GM12864 (cell line): ENCODE measurements at places on chromosomes 16 and 17.
A peak's percentile ranks its signal among the peaks of the same experiment; 100 is the strongest.

GRCh38 chr16:67593288-67593687, 31.0 kb downstream of the CTCF start:
- no peak for DNase-seq

- no peak for DNase-seq
These were observed 6.0 kb downstream of the MTSS2 start for GRCh38 chr16:70679671-70680494.

GRCh38 chr17:5422505-5422904, 2.5 kb downstream of the RPAIN start:
- no peak for DNase-seq

DNA sequence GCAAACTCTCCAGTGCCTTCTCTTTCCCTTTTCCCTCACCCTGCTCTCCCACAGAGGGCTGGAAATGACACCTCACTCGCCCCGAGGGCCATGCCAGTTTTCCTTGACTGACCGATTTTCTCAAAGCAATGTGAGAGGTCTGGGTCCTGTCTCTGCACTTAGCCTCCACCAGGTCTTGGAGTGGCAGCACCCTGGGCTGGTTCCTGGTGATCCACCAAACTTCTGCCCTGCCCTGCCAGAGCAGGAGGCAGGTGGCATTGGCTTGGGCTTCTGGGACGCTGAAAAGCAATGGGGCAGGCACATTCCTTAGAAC, 97.5 kb downstream of the RAB11FIP4 start:
- DNase-seq, result no peak

GRCh38 chr16:4685776-4686496, 7.4 kb upstream of the NUDT16L1 start:
- DNase-seq, result no peak

DNA sequence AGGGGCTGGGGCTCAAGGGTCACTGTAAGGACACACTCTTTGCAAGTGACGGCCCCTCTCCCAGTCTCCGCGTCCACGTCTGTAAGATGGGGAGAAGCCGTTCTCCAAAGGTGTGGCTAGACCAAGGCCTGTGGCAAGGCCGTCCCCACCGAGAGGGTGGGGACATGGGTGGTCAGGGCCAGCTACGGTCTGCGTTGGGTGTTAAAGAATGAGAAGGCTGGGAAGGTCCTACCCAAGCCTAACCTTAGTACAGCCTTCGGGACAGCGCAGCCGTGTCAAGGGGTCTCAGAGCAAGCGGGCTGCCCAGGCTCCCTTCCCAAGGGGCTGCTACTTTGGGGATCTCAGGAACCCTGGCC, 1.9 kb downstream of the C1QTNF8 start:
- no peak for DNase-seq

DNA sequence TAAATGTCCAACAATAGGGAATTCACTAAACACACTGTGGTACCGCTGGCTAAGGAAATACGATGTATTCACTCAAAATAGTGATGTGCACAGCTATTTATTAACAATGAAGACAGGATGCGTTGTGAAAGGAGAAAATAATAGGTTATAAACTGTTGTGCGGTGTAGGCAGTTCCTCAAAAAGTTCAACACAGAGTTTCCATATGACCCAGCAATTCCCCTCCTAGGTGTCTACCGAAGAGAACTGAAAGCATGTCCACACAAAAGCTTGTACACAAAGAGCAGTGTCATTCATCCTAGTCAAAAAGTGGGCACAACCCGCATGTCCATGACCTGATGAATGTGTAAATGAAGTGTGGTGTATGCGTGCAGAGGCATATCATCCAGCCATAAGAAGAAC, 1.2 kb upstream of the CES1 start:
- DNase-seq, result peak; percentile 10

DNA sequence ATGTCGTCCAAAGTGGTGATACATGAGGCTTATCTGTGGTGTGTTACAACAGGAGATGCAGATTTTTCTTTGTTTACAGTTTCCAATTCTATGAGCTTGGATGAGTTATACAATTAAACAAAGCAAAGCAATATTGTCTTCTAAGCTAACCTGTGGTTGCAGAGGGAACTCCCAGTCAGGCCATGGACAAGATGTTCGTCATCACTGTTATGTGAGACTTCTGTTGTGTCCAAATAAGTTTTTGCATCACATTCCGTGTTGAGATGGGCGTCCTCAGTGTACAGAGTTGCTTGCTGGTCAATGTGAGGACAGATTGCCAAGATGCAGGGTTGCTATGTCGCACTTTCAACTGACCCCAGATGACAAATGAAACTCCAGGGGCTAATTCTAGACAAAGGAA, 189.3 kb downstream of the IRF8 start:
- no peak for DNase-seq
